ENCODE measurements at places on chromosomes 2 and 18.
A peak's percentile ranks its signal among the peaks of the same experiment; 100 is the strongest.

GRCh38 chr2:8860239-8860638 lies 22.8 kb upstream of the KIDINS220 start:
- DNase-seq: no peak

DNA sequence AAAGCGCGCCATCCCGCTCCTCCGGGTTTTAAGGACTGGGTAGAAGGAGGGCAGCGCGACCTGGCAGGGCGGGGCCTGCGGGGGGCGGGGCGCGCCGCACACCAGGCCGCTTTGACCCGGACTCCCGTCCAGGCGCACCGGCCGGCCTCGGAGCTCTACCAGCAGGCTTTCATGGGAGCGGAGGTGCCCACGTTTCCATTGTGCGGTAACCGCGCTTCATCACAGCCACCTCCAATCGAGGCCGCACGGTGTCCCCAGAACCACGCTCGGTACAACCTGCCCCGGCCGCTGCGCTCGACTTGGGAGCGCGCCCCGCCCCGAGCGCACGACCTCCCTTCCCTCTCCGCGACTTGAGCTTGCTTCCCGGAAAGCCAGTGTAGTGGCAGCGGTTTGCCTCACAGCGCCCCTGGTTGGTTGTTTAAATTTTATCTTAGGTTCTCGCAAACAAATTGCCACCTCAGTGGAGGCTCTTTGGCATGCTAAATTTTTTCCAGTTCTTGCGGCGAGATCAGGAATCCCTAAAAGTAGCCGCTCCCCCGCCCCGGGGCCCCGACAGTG lies 280 bp upstream of the CYP1B1 start:
- DNase-seq: peak; percentile 43

DNA sequence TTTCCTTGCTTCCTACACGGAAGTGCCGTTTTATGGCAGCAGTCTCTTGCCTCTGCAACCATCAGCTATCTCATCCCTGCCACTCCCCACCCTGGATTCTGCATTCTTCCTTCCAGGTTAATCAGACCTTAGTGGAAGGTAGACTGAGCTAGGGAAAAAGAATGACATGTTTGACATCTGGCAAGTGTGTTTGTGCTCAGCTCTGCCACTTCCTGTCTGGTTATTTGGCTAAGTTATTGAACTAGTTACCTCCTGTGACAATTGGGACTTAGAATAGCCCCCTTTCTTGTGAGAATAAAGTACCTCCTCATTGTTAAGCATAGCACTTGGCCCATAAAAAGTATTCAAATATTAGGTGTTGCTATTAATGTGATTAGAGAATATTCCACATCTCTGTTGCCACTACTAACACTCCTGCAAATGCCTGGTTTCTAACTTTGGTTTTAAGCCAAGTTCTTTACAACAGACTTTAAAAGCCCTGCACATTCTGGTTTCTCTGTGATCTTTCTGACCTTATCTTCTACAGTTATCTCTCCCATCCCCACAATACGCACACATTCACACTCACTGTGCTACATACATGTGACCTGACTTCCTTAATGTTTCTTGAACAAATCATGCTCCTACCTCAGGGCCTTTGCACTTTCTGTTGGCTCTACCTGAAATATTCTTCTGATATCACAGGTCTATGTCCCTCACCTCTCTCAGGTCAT lies 10.8 kb upstream of the MAPRE2 start:
- DNase-seq: no peak

GRCh38 chr2:161041356-161041755 lies 118.9 kb upstream of the TANK start:
- no peak for DNase-seq

DNA sequence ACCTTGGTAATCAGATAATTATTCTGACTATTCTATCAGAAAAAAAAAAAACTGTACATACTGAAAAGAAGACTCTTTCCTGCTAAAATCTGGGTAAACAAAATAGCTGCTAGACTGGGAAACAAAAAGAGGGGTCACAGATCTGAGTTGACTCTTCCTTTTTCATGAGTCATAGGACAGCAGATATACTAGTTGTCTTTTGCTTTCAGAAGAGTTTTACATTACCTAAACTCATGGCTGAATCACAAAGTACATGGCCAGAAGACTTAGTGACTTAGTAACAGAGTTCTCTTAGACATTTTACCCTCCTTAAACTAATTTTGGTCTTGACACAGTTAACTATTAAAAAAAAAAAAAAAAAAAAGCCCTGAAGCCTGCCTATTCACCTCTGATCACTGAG lies 834.0 kb upstream of the FSHR start:
- no peak for DNase-seq

DNA sequence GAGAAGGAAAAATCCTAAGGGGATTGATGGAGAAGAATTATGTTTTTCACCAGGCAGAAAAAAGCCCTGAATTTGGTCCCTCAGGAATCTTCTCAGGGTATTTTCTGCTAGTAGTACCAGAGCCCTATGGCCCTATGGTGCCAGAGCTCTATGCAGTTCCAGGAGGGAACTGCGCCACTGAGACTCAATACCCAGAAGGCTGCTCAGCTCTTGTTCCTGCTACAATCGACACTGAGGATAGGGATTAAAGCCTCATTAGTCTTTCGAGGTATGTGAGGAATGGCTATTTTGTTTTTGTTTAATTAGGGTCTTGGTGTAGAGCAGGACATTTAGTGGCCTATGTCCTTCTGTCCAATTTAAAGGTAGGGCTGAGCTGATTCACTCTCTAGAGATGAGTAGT lies 21.7 kb upstream of the PPP3R1 start:
- DNase-seq: no peak

- DNase-seq: no peak
Observed at GRCh38 chr2:70934981-70935380, 719 bp upstream of the ATP6V1B1 start.

DNA sequence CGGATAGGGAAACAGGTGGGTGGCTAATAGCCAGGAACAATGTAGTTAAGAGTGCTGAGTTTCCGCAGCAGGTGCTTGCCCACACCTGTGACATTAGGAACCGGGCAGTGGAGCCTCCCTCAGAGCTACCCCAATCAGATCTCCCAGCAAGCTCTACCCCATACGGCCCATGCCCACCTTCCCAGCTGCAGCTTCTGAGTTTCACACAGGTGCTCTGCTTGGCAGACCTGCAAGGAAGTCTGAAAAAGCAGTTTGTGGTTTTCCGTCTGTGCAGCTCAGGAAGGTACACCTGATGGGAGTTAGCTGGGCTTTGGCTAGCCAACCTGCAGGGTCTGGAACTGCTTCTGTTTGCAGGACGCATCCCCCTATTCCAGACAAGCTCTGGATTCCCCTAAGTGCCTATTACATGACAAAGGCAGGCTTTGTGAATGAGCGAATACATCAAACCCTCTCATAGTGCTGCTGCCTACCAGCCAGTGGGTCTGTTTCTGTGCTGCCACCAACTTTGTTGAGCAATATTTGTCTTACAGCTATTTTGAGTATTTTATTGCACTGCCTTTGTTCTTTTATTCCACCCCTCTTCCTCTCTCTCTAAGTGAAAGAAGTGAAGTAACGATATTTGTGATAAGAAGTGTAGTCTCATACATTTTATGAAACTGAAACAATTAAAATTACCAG lies 24.7 kb upstream of the CEP68 start:
- DNase-seq: no peak

- DNase-seq: no peak
Observed at GRCh38 chr2:170006587-170007325, 171.2 kb upstream of the MYO3B start.

GRCh38 chr2:180630756-180631155 lies 349.6 kb upstream of the UBE2E3 start:
- no peak for DNase-seq

DNA sequence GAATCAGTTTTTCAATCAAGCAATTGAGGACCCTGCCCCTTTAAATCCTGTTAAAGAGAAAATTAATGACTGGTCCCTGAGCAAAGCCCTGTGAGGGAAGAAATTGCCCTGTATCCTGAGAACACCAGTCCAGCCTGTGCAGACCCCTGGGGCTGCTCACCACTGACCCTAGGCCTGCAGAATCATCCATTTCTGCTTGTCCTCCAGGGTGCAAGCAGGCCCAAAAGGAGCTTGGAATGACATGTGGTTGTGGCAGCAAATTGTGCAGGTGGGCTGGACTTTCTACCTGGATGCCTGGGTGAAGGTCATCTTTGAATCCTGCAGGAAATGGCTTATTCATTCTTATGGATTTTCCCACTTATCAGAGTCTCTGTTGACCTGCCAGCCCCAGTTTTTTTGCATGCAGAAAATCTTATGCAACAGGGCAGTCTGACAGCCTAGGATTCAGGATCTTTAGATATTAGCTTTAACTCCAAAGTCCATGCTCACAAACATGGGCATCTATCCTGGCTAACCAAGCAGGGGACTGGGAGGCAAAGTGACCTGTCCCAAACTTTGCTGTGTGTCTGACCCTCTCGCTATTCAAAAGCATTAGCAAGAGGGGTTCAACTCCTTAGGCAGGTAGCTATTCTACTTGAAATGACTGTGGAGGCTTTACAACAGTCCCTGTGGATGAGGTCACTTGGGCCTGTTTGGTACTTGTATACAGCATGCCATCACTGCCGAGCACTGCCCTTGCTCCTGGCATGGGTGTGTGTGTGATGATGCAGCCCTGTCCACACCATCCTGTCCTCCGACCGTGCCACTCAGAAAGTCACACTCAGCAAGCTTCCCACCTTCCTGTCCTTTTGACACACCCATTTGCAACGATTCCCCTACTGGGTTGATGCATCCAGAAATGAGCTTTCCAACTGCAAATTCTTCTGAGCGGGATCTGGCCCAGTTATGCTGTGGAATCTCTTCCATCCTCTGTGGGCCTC lies 85.3 kb downstream of the CAPN13 start:
- DNase-seq: no peak

DNA sequence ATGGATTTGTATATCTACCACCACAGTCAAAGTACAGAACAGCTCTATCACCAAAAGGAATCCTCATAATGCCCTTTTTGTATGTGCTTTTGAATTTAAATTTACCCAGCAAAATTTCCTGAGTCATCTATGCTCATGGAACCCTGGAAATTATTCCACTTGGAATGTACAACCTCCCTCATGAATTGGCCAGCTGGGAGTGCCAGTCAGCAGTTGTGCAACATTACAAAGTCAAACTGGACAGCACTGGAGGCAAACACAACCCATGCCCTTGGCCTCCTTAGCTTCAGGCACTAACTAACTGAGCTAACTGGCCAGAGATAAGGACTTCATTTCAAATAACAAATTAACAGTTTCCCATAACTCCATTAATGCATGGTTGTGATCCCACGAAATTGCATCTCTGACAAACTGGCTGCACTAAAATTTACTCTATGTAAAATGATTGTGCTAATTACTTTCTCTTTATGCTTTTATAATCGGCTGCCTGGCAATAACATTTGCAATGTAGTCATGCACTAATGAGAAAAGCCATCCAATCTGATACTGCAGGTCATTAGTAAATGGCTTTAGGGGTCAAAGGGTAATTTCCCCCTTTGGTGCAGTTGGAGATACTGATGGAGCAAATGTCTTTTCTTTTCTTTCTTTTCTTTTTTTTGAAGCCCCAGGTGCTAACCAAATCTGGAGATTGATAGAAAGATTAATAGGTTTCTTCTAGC lies 270.5 kb downstream of the ACTR3 start:
- no peak for DNase-seq

DNA sequence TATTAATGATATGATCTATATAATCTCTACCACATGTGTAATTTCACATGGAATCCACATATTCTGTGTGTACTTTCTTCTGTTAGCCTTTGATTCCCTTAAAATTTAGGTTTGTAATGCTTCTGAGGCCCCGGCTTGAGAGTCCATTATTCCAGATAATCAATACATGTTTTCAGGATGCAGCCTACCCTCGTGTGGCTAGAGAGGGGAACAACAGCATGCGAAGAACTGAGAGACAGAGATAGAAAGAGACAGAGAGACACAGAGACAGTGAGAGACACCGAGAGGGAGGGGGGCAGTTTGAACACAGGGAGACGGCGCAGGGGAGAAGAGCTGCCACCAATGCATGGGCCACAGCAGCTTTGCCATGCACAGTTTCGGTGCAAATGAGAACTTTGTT lies 185.4 kb downstream of the SNTG2 start:
- DNase-seq: no peak

DNA sequence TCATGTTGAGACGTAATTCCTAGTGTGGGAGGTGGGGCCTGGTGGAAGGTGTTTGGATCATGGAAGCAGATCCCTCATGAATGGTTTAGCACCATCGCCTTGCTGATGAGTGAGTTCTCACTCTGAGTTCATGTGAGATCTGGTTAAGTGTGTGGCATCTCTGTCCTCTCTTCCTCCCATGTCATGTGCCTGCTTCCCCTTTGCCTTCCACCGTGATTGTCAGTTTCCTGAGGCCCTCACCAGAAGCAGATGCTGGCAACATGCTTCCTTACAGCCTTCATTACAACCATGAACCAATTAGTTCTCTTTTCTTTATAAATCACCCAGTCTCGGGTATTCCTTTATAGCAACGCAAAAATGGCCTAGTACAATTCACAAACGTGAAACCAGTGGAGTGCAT lies 14.6 kb upstream of the MCM6 start:
- DNase-seq: no peak

- no peak for DNase-seq
Observed at GRCh38 chr18:3595369-3596273, 145.6 kb downstream of the TGIF1 start.

GRCh38 chr2:105873721-105874120 lies 129.0 kb downstream of the NCK2 start:
- peak; percentile 61 for DNase-seq

GRCh38 chr2:64374686-64375085 lies 79.3 kb upstream of the LGALSL start:
- no peak for DNase-seq

GRCh38 chr2:64128943-64129391 lies 15.3 kb downstream of the PELI1 start:
- no peak for DNase-seq

- no peak for DNase-seq
Observed at GRCh38 chr18:59455728-59456276, 96.7 kb upstream of the LMAN1 start.

DNA sequence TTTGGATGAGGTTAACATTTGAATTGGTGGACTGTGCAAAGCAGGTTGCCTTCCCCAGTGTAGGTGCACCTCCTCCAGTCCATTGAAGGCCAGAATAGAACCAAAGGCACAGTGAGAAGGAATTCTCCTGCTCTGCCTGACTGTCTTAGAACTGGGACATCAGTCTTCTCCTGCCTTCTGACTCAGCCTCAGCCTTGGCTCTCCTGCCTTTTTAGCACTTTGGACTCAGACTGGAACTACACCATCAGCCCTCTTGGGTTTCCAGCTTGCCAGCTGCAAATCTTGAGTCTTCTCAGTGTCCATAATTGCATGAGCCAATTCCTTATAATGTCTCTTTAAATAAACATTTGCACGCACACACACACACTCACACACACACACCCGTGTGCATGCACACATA lies 8.0 kb upstream of the TMEM177 start:
- no peak for DNase-seq

- DNase-seq: no peak
Observed at GRCh38 chr2:199806179-199806578, 44.8 kb downstream of the FTCDNL1 start.
